ENCODE measurements at places on chromosomes 1 and 21. TPM values are rescaled to one million over a fixed set of nuclear protein-coding genes. Genes with fewer than 3 reads are reported as not detected.

- no peak for DNase-seq
Measured at GRCh38 chr1:87575528-87575927, 246.8 kb downstream of the LMO4 start.

- DNase-seq = no peak
Measured at GRCh38 chr1:89855413-89856123, 34.7 kb downstream of the LRRC8D start.

DNA sequence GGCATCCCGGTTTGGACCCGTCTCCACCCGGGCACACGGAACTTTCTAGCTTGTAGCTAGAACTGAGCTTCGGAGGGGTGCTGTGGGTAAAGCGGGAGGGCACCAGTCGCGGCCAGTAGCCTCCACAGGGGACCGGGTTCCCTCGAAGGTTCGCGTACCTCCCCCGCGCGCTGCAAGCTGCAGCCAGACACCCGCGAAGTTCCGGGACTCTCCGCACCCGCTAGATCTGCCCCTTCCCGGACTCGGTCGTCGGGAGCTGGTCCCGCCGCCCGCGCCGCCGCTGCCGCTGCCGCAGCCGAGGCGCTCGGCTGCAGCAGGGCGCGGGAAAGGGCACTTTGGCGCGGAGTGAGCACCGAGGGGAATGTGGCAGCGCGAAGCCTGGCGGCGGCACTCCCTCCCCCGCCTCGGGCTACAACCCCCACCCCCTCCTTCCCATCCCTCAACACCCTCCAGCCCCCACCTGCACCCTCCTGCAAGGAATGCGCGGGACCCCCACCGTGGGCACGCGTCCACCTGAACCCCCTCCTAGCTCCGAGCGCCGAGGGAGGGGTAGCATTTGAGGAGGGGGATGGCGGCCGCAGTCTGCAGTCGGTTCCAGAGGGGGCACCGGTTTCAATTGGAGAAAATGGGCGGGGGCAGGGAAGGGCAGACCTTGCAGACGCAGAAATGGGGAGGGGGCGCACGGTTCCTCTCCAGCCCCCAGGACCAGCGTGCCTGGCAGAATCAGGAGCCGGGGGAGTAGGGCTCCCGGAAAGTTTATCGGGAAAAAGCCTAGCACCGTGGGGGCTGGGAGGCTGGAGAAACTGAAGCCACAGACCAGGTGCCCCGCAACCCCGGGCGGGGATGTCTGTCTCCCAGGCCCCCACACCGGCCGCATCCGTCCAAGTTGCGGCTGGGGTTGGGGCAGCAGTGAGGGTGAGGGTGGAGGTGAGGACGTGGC, 968 bp downstream of the CSMD2 start:
- no peak for DNase-seq

DNA sequence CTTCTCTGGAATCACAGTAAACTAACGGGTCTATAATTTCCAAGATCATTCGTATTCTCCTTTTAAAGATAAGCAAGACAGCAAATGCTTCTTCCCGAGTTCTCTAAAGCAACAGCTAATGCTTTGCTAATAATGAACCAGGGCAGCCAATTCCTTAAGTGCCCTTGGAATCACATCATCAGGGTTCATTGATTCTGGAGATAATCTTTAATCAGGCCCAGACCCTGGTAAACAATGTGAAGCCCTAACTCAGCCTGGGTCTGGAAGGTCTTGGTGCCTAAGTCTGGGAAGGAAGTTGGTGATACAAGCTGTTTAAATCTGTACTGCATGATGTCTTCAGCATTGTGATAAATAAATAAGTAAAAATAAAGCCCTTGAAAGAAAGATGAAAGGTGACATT, 18.4 kb downstream of the ERI3 start:
- DNase-seq = no peak

GRCh38 chr1:206098242-206098919, 18.8 kb downstream of the AVPR1B start:
- no peak for DNase-seq

GRCh38 chr1:156359973-156360372, 9.0 kb upstream of the RHBG start:
- DNase-seq = no peak

DNA sequence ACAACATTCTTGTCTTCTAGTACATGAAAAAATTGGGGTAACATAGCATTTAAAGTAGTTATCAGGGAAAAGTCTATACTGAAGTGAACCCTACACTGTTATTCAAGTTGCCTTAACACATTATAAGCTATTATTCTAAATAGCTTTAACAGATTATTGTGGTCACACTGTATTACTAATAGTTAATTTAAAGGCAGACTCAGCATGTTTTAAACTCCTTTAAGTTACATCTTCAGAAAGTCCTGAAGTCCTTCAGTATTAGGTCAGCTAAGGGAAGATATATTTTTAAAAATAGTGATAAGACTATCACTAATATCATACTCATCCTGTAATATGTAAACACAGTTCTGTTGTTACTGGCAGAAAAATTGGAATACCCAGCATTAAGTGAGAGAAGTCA, 67.4 kb downstream of the GPR137B start:
- DNase-seq = no peak

- no peak for DNase-seq
Measured at GRCh38 chr1:119012383-119012782, 24.2 kb upstream of the TBX15 start.

GRCh38 chr1:14884614-14885175, 268.9 kb upstream of the TMEM51 start:
- DNase-seq = no peak

FCGR1A gene
- 1.5 TPM for total RNA-seq

LYPD8 gene
- total RNA-seq = 235 TPM

All from mucosa of descending colon (tissue), 3 donors.